ENCODE measurements at places on chromosomes 2 and 18.
A peak's percentile ranks its signal among the peaks of the same experiment; 100 is the strongest.

DNA sequence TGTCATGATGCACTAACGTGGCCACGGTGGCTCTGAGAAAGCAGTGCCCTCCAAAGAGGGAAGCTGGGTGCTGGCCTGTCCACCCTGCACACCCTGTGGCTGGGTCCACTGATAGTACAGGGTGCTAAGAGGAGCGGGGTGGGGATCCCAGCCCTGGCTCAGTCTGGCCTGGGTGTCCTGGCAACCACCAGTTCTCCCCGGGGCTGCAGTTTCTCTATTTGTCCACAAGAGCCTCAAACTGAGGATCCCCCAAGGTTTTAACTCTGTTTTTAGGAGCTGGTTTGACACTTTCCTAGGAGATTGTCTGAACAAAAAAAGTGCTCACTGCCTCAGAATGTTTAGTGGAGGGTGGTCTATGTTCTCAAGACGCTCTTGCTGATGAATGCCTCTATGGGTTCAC, 29.0 kb downstream of the EDAR start:
- no peak for DNase-seq

- DNase-seq, result no peak
These were observed 123.6 kb upstream of the CYP26B1 start for GRCh38 chr2:72271276-72271614.

DNA sequence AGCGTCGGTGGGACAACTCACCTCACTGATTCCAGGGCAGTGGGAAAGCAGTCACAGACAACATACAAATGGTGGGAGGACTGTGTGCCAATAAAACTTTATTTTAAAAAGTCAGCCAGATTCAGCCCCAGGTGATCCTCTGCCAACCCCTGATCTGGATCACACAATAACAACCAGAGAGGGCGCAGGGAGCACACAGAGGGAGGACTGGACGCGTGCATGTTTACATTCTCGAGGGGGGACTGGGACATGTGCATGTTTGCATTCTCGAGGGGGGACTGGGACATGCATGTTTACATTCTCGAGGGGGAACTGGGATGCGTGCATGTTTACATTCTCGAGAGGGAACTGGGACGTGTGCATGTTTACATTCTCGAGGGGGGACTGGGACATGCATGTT, 209.5 kb downstream of the NDUFA10 start:
- DNase-seq, result no peak

DNA sequence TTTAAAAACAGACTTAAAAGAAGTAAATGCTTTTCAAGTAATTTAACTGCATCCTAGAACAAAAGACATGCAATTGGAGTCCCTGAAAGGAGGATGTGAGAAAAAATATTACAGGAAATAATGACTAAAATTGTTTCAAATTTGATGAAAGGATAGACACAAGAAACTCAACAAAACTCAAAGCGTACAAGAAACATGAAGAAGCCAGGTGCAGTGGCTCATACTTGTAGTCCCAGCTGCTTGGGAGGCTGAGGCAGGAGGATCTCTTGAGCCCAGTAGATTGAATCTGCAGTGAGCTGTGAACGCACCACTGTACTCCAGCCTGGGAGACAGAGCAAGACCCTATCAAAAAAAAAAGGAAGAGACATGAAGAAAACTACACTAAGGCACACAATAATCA, 118.1 kb upstream of the SLC39A10 start:
- DNase-seq, result no peak

DNA sequence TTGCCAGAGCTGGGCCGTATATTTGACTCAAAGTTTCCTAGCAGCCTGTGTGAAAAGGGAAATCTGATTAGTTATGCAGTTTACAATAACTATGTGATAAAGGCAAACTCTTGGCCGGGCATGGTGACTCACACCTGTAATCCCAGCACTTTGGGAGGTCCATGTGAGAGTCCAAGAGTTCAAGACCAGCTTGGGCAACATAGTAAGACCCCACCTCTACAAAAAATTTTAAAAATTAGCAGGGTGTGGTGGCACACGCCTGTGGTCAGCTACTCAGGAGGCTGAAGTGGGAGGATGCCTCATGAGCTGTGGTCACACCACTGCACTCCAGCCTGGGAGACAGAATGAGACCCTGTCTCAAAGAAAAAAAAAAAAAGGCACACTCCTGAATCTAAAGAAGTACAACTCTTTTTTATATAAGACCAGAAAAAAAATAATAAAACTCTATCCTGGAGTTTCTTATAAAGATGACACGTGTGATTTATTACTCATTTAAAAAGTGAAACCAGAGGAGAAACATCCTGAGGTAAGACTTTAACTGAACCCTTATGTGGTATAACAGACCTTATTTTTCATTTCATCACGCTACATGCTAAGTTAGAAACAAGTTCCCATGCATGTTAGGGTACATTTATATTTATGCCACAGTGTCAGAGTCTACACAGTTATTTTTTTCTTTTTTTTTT, 32.6 kb upstream of the KCMF1 start:
- DNase-seq, result no peak

DNA sequence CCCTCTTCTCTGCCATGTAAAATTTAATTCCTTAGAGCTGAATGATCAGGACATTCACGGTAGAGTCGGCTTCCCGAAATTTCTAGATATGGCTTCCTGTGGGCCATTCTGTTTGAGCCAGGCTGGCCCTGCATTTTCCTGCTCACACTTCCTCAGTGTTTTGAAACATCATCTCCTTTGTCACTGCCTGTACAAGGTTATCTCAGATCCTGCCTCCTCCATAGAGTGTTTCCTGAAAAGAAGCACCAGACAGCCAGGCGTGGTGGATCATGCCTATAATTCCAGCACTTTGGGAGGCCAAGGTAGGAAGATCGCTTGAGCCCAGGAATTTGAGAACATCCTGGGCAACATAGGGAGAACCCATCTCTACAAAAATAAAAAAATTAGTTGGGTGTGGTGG, 43.6 kb downstream of the GRHL1 start:
- DNase-seq, result peak; percentile 22

DNA sequence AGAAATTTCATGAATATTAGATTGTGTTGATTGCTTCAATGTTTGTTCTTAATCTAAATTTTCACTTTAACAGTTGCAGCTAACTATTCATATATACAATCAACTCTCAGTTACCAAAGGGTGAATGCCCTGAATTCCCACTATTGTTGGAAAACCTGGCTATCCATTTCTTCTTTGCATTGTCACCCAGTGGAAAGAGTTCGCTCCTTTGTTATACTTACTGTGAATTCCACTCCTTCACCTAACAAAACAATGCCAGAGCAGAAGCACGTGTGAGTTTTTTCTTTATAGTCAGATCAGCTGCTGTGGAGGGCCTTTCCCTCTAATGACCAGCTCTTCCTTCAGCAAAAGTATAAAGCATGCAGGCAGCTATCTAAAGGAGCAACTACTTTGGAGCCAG, 409.2 kb upstream of the NRP2 start:
- DNase-seq, result no peak

DNA sequence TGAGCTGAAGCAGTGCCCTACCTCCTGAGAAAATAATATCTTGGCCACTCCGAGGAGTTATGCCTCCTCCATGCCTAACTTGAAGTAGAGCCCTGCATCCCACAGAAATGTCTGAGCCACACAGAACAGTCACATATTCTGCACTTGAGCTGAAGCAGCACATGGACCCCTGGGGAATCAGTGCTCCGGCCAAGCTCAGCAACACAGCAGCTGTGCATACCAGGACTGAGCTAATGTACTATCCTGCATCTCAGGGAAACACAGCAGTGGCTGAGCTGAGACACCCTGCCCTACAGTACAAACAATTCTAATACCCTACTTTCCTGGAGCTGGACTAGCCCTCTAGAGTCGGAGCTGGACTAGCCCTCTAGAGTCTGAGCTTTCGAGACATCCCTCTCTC, 166.9 kb downstream of the ZNF516 start:
- no peak for DNase-seq

DNA sequence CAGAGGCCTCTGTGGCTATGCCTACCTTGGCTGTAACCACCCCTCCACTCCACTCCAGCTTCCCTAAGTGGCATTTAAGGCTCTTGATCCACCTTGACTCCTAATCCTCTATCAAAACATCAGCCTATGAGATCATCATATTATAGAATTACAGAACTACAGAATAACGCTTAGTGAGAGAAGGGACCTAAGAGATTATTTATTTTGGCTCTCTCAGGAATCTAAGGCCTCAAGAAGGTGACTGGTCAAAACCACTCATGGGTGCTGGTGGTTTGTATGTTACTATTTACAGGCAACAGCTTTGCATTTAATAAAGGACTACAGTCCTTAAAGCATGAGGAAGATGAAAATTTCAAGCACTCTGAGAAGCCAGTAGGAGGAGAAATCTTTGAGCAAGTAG, 118.8 kb downstream of the FSHR start:
- DNase-seq, result no peak

DNA sequence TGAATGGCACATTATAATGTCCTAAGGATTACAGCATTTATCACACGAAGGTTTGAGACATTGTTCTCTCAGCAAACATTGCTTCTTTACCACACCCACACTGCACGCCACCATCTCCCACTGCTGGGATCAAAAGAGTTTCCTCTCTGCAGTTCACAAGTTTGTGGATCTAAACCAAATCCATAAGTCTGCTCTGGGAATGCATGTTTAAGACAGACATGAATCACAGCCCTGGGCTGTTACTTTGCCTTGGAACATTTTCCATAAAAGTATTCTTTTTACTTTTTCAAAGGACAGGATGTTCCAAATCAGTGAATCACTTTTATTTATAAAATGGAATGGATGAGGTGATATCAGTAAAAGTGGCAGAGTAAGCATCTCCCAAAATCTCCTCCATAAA, 36.1 kb downstream of the STPG4 start:
- no peak for DNase-seq

GRCh38 chr2:75480971-75481836, 79.5 kb downstream of the EVA1A start:
- DNase-seq, result no peak
